ENCODE measurements at places on chromosomes 16 and 17.

DNA sequence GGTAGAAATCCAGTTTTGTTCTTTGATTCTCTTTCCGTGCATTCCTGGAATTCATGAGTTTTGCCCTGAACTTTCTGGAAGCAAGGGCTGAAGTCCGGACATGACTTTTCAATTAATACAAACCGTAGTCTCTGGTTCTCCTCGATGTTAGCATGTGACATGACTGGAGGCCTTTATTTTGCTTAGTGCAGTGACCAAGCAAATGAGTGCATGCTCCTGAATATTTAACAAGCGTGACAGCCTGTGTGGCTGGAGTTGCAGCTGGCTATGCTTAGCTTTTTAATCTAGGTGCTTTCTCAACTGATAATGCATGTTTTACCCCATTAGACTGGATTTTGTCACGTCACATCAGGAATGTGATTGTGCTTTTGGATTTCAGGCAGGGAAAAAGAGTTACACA is 302.1 kb downstream of the MAP2K6 start:
- DNase-seq = no peak

DNA sequence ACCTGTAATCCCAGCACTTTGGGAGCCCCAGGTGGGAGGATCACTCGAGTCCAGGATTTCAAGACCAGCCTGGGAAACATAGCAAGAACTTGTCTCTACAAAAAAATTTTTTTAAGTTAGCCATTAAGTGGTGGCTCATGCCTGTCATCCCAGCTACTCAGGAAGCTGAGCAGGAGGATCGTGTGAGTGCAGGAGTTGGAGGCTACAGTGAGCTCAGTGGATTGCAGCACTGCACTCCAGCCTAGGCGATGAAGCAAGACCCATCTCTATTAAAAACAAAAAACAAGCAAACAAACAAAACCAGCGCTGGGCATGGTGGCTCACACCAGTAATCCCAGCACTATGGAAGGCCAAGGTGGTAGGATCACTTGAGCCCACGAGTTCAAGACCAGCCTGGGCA is 38.0 kb downstream of the HEATR3 start:
- no peak for DNase-seq

DNA sequence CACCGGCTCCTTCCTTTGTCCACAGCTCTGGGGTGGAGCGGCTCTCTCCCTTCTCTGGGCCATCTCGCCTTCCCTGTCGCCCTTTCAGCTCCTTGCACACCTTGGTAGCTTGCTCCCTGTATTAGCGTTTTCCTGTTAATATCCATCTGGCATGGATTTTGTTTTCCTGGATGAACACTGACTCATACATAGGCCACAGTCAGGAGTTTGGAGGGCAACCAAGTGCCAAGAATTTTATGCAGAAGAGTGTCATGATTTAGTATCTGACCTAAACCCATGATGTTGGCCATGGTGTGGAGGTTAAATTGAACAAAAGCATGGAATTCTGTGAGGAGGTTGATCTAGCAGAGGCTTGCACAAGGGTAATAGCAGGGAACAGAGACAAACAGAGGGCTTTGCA is 180.9 kb downstream of the AIPL1 start:
- no peak for DNase-seq

DNA sequence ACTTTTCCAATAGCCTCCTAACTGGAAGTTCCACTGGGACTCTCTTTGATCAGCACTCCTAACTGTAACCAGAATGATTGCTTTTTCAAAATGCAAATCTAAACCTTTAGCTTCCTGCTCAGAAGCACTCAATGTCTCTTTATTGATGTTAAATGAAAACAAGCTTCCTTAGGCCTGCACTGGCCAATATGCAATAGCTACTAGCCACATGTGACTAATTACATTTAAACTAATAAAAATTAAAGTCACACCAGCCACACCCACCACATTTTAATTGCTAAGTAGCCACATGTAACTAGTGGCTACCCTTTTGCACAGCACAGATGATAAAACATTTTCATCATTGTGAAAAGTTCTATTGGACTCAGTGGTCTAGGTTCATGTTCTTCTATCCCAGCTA is 31.8 kb downstream of the FAM20A start:
- no peak for DNase-seq

DNA sequence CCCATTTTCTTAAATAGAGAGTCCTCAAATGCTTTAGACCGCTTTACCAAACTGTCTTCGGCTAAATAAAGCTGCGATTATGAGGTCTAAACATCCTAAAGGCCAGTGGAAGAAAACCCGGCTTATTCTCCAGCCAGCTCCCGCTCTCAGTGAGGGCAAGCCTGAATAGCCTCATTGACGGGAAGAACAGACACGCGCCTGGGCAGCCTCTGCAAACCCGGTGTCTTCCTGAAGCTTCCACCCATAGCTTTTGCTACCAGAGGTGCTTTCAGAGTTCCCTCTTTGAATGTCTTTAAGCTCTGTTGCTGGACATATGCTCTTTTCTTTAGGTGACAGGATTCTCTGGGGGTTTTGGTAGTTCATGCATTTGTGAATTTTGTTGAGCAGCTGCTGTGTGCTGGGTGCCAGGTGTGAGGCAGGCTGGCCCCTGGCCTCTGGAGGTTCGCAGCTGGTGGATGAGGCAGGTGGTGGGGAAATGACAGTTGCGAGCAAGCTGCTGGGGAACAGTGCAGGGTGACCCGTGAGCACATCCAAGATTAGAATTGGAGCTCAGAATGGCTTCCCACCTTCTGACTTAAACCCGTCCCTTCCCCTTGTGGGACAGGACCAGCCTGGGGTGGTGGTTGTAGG is 44.7 kb downstream of the CRISPLD2 start:
- peak; percentile 61 for DNase-seq

- DNase-seq = no peak
Observed at GRCh38 chr17:15469260-15469659, 1.8 kb upstream of the CDRT4 start.

DNA sequence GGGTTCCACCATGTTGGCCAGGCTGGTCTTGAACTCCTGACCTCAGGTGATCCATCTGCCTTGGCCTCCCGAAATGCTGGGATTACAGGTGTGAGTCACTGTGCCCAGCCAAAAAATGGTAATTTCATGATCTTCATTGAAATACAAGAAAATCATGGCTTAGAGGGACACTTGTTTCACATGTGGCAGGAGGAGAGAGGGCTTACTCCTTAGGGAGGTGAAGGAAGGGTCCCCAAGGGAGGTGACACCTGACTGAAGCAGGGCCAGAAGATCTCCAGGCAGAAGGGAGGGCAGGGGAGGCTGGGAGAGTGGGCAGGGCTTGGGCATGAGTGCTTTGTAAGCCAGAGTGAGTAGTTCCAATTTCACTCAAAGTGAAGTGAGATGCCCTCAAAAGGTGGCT is 20.0 kb upstream of the ITGAX start:
- no peak for DNase-seq

- no peak for DNase-seq
Observed at GRCh38 chr16:64617836-64618476, 503.9 kb downstream of the CDH11 start.

GRCh38 chr16:87008664-87009063 is 308.5 kb downstream of the C16orf95 start:
- no peak for DNase-seq

- no peak for DNase-seq
Observed at GRCh38 chr16:6966925-6967324, 365.7 kb upstream of the RBFOX1 start.

DNA sequence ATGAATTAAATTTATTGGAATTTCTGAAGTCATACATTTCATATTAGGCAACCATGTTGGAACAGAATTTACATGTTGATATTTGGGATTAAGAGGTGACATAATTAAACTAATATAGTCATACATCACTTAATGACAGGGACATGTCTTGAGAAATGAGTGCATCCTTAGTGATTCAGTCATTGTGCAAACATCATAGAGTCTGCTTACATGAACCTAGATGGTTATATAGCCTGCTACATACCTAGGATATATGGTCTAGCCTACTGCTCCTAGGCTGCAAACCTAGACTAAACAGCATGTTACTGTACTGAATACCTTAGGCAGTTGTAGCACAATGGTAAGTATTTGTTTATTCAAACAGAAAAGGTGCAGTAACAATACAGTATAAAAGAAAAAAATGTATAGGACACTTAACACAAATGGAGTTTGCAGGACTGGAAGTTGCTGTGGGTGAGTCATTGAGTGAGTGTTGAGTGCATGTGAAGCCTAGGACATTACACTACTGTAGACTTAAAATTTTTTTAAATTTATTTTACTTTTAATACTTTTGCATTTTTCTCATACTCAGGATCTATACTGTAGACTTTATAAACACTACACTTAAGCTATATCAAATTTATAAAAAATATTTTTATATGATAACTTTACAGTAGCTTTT is 85.6 kb downstream of the OMG start:
- DNase-seq = no peak

GRCh38 chr17:33202021-33202420 is 91.1 kb downstream of the ASIC2 start:
- DNase-seq = no peak

- no peak for DNase-seq
Observed at GRCh38 chr16:6698548-6698947, 634.1 kb upstream of the RBFOX1 start.

DNA sequence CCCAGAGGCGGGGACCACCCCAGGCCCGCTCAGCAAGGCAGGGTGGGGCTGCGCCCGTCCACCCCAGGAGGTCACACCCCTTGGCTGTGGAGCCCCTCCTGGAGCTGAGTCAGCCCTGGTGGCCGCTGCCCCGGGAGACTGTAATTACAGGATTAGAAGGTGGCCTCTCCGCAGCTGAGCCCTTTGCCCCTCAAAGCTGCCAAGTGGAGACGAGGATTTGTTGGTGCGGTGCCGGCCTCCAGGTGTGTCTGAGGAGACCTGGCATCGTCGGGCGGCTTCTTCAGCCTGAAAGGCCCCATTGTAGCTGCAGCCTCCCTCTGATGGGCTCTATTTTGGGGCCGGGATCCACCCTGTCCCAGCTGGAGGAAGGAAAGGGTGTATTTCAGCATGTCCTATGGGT is 22.7 kb upstream of the SPNS2 start:
- no peak for DNase-seq

GRCh38 chr16:17302214-17302613 is 168.5 kb downstream of the XYLT1 start:
- no peak for DNase-seq

DNA sequence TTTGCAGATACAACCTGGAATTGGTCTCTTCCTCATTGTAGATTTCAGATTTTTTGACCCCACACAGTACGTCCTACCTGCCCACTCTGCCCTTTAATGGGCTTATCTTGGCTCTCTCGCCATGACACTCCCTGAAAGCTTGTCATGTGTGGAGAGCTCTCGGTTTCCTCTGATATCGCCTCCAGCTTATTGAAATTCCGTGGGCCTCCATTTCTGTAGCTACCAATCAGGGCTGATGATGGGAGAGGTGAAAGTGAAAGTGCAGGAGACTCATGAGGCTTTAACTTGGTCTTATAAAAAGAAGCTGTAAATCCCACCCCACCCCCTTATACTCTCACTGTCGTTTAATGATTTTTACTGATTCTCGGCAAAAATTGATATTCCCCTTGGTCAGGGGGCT is 17.7 kb downstream of the HOXB1 start:
- DNase-seq = no peak

GRCh38 chr16:1539720-1540555 is 6.5 kb downstream of the TMEM204 start:
- DNase-seq = no peak

- no peak for DNase-seq
Observed at GRCh38 chr17:40443988-40444899, 994 bp downstream of the IGFBP4 start.

GRCh38 chr17:29642171-29642611 is 19.5 kb upstream of the CORO6 start:
- no peak for DNase-seq

GRCh38 chr17:74703311-74703710 is 9.4 kb downstream of the CD300LF start:
- no peak for DNase-seq

- no peak for DNase-seq
Observed at GRCh38 chr17:19766421-19767270, 18.5 kb upstream of the ALDH3A1 start.

- DNase-seq = no peak
Observed at GRCh38 chr16:7185689-7186088, 147.0 kb upstream of the RBFOX1 start.

DNA sequence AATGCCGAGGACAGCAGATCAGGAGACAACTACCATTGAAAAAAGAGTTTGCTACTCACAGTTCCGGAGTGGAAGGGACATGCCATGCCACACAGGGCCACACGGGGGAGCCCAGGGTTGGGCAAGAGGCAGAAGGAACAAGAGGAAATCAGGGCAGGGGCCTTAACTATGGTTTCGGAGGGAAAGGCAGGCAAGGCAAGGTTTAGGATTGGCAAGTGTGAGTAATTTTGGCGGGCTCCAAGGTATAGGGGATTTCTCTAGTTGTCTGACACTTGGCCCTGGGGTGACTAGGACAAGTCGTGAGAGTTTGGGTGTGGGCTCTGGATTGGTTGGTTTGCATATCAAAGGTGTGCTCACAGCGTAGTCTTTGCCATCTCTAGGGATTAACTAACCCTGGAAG is 27.0 kb upstream of the NTN1 start:
- DNase-seq = no peak

DNA sequence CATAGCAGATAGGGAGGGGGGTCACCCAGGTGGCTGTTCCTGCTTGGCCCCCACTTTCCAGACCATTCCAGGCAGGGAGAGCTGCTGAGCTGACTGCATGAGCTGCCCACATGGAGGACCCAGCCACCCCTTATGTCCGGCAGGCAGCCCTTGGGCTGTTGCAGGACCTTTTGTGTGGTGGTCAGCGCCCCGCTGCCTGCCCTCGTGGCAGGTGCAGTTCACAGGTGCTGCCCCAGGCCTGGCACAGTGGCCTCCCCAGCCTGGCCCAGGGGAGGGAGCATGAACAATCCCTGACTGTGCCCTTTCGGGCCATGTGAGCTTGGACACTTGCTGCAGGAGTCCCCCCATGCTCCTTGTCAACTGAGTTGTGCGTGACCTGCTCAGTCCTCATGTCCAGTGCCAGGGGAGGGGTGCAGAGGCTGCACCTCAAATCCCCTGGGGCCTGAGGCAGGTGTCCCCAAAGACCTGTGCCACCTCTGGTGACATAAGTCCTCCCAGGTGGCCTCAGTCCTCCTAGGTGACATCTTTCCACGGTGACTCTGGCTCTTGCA is 8.6 kb downstream of the TBC1D26 start:
- no peak for DNase-seq

- no peak for DNase-seq
Observed at GRCh38 chr16:53947642-53948041, 243.7 kb downstream of the FTO start.

- no peak for DNase-seq
Observed at GRCh38 chr16:11023262-11024039, 79.1 kb downstream of the CLEC16A start.
